Mammary microvascular endothelial cell (primary cell): ENCODE measurements at places on chromosomes 11 and 22. TPM values are rescaled to one million over a fixed set of nuclear protein-coding genes. Genes with fewer than 3 reads are reported as not detected.

Gene POU2AF2
- not detected in 2 replicates for total RNA-seq

Gene SCGB1C1
- total RNA-seq: not detected in 2 replicates

Gene PHF21B
- total RNA-seq: not detected in 2 replicates

Gene DRICH1
- not detected in 2 replicates for total RNA-seq

Gene HEPN1
- not detected in 2 replicates for total RNA-seq

Gene CCDC89
- total RNA-seq: 0.10 and 0.13 TPM in 2 replicates
